ENCODE measurements at places on chromosomes 2 and 18.

GRCh38 chr18:13563390-13563805 is 163.0 kb downstream of the FAM210A start:
- DNase-seq, result no peak

- no peak for DNase-seq
These were observed 12.0 kb downstream of the OBSL1 start for GRCh38 chr2:219559156-219559915.

- no peak for DNase-seq
These were observed 21.7 kb upstream of the PHLPP1 start for GRCh38 chr18:62693659-62694058.

GRCh38 chr2:225052703-225053102 is 10.4 kb upstream of the DOCK10 start:
- no peak for DNase-seq

- no peak for DNase-seq
These were observed 25.4 kb upstream of the TMEM131 start for GRCh38 chr2:98020992-98021713.

DNA sequence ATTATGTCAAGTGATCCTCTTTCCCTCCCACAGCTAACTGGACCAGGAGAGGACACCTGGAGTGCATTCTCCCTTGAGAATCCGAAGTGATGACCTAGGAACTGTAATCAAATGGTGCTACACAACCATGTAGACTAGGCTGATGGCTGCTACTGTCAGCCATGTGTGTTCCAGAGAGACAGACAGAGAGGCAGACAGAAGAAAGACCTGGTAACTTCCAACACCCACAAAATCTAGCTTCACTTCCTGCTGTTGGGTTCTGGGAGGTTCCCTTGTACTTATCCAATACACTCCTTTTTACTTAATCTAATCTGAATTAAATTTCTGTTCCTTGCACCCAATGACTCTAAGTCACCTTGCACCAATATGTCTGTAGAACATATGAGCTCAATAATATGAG is 72.3 kb downstream of the AAK1 start:
- no peak for DNase-seq

DNA sequence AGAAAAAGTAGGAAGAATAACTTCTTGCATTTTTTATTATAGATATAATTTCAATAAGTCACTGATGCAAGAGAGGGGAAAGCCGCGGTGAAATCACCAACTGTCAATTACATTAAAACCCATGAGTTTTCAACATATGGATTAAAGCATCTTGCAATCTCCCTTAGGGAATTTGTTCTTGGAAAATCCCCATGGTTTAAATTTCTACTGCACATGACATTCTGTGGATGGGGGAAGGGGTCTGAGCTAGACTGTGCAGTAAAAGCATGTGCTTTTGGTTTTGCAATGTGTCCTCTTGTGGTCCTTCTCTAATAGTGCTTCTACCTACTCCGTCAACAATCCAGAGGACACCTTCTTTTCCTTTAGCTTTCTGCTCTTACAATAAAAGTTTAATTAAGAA is 894.0 kb downstream of the DCDC2C start:
- DNase-seq, result no peak

DNA sequence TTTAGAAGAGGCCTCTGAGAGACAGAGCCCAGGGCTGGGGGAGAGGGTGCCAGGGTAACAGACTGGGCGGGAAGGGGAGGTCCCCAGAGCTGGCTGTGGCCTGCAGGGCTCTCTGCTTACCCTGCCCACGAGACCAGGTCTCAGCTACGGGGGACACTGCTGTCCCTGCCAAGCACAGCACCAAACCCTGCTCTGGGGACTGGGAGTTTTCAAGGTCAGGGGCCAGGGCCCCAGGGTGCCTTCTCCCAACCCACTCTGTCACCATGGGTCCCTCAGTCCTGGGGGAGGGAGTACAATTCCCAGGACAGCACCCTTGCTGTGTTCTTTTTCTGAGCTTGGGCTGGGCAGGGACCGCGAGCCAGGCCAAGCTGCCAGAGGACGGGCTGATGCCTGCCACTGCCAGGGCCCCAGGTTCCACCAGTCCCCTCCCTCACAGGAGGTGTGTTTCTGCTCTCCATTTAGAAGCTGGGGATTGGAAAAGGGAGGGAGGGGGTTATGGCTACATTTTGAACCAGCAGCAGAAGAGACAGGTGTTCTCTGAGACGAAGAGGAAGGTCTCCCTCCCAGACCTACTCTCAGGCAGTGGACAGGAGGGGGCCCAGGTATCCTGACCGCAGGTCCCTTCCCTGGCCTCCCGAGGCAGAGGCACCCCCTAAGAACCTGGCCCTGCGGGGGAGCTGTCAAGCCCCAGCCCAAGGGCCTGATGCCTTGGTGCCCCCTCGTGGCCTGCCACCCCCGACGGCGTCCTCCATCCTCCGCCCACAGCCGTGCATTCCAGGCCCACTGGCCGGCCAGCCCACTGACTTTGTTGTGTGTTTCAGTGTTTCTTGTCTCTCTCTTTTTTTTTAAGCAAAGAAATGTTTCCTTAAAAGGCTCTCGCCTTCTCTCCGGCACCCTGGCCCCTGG is 80.4 kb downstream of the TNS1 start:
- DNase-seq, result no peak

DNA sequence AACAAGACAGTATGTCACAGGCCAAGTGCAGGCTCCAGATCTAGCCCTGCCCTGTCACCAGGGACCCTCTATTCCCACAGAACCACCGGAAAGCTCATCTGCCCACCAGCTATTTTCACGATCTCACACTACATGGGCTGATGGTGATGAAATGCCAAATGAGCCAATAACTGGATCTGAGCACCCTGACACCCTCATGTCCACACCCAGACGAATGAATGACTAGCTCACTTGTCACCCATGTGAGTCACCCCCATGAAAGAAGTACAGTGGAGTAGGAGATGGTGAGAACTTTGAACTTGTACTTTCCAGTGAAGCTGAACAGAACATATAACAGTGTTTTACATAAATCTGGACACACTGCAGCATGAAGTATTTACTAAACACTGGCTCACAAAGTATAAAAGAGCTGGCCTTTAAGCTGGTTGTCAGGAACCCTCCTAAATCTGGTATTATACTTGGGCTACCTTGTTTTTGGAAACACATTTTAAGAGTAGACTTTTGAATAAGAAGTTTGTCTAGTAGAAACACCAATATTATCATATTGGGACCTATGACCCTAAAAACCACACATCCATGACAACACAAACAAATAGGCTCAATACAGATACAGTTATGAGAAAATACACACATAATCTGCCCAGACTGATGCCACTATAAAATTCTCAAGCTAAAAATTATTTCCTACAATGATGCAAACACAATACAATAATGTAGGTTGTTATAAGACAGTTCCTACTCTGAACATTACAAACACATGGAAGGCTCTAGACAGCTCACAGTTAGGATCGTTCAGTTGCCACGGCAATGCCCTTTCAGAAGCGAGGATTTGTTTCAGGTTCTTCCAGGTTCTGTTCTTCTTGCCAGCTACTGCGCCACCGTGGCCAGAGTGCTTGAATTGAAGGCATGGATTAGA is 19.0 kb downstream of the INO80C start:
- DNase-seq, result peak; percentile 53

DNA sequence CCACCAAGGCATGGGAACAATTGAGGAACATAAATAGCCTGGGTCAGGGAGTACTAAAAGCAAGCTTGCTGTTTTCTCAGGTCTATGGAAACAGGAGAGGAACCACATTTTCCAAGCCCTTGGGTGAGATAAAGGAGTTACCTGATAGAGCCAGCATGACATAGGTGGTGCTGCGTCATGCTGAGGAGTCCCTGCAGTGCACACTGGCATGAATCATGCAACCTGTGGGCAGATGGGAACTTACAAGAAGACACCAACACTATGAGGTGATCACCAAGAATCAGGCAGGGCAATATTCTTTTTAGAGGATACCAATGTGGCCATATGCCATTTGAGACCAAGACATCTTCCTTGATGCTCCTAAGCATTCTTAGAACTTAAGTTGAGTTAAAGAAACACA is 531.8 kb downstream of the ZEB2 start:
- no peak for DNase-seq

DNA sequence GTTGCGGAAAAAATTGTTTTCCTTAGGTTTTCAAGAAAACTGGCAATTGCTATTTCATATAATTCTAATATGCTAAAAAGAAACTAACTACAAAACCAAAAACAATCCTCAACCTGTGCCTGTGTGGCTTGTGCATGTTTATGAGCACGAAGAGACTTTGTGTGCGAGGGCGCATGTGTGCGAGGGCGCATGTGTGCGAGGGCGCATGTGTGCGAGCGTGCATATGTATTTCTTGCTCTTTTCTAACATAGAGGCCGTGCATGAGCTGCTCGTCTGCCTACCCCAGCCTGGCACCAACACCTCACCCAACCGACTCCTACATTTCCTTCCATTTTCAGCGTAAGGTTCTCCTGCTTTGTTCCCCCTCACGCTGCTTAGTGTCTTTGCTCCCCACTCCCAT is 211.6 kb downstream of the DOK6 start:
- no peak for DNase-seq

DNA sequence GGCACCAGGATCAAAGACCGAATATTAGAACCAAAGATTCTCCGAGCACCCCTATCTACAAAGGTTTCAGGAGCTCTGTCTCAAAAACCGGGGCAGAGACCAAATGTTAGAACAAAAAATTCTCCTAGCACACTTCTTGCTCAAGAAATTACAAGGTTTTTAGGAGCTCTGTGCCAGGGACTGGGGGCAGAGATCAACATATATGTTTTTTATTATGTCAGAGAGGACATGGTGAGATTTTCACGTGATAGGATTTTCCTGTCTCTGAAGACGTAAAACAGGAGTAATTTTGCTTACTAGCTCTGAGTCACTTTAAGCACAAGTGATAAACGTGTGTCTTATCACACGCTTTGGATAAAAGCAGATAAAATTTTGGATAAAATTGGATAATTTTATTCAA is 34.8 kb upstream of the ODC1 start:
- no peak for DNase-seq

- DNase-seq, result no peak
These were observed 145.6 kb downstream of the TGIF1 start for GRCh38 chr18:3595369-3596273.

DNA sequence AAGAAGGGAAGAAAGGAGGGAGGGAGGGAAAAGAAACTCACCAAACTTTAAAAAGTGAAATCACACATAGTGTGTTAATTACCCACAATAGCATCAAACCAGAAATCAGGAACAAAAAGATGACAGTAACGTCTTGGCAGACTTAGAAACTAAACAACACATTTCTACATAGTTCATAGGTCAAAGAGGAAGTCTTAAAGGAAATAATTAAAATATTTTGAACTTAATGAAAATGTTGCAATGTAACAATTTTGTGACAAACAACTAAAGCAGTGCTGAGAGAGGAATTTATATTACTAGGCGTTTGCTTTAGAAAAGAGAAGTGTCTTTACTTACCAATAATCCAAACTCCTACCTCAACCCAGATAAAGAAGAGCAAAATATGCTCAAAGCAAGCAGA is 505.0 kb upstream of the ID2 start:
- DNase-seq, result no peak

GRCh38 chr2:235618039-235618438 is 124.2 kb downstream of the AGAP1 start:
- no peak for DNase-seq

DNA sequence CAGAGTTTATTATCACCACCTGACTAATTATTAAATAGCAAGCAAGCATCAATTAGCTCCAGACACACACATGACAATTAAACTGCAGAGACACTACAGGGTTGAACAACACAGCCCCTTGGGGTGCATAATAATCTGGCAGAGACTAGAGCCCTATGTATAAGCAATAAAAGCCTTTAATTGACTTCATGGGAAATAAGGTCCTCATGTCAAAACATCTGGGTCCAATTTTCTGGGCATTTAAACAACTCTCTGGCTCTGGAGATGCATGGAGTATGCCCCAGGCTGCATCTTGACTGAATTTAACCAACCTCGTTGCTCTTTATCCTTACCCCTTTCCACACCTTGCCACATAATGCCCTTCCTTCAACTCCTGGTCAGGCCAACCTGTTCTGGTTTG is 270.7 kb upstream of the THUMPD2 start:
- DNase-seq, result no peak

- DNase-seq, result no peak
These were observed 11.9 kb upstream of the NMUR1 start for GRCh38 chr2:231542136-231542535.

GRCh38 chr2:215505044-215505786 is 69.3 kb upstream of the FN1 start:
- no peak for DNase-seq

DNA sequence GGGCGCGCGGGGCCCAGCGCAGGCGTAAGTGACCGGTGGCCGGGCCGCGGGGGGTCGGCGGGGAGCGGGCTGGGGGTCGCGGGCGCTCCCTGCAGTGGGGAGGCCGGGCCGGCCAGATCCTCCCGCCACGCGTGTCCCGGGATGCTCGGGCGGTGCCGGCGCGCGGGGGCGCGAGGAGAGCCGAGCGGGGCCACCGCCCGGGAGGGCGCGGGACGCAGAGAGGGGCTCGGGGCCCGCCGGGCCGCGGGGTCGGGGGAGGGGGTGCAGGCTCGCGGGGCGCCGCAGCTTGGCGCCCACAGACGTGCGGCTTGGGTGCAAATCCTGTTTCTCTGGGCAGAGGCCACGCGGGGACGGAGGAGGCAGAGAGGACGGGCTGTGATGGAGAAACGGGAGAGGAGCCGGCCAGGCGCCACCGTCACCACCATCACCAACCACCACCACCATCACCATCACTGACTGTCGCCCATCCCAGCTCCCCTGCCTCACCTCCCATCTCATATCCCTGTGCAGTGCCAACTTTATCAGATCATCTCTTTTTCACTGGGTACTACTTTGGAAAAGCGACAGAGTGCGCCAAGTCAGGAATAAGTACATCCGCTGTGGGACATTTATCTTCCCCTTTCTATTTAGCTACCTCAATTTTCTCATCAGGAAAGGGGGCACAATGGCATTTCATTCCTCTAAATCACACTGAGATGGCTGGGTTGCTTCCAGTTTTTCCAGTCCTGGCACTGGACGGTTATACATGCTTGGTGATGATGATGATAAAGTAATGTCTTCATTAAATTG is 97.2 kb upstream of the GPR45 start:
- DNase-seq, result no peak

GRCh38 chr2:232926431-232926939 is 56.4 kb downstream of the SNORC start:
- DNase-seq, result no peak

- DNase-seq, result peak; percentile 5
These were observed 27.9 kb upstream of the TYMS start for GRCh38 chr18:629269-630150.

DNA sequence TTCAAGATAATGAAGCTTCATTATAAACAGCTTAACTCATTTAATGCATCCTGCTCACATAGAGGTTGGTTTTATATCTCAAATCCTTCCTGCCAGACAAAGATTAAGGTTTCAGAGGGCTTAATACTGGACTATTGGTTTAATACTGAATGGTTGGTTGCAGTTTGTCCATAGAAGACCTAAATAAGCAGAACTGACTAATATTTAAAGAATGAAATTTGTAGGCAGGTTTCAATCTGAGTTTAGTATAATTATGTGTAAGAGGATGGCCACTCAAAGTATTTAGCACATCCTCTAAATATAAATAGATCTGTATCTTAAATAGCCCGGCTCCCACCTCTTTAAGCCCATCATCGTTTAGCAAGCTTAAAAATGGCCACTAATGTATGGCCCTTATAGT is 92.5 kb downstream of the EPB41L5 start:
- DNase-seq, result no peak
